ENCODE measurements at places on chromosomes 12 and 14. TPM values are rescaled to one million over a fixed set of nuclear protein-coding genes. Genes with fewer than 3 reads are reported as not detected.

- H3K4me1 ChIP-seq, result peaks cover 35% of the 10 kb centered on the region
- no peak overlapping the region for H3K4me3 ChIP-seq
- no peak overlapping the region for H3K27ac ChIP-seq
These were observed 45.8 kb upstream of the ATP23 start for GRCh38 chr12:57895389-57896114.

GRCh38 chr14:75042035-75042434, 9.2 kb downstream of the MLH3 start:
- H3K4me1 ChIP-seq, result peaks cover 30% of the 10 kb centered on the region
- H3K4me3 ChIP-seq, result no peak overlapping the region
- no peak for DNase-seq
- peaks cover 4% of the 10 kb centered on the region for H3K36me3 ChIP-seq
- no peak overlapping the region for H3K27ac ChIP-seq
- no peaks in the 10 kb centered on the region for H3K27me3 ChIP-seq

GRCh38 chr14:90354551-90355298, 23.0 kb upstream of the NRDE2 start:
- H3K4me3 ChIP-seq, result no peak overlapping the region
- peaks cover 19% of the 10 kb centered on the region for H3K27me3 ChIP-seq
- DNase-seq, result no peak
- no peaks in the 10 kb centered on the region for H3K4me1 ChIP-seq

DNA sequence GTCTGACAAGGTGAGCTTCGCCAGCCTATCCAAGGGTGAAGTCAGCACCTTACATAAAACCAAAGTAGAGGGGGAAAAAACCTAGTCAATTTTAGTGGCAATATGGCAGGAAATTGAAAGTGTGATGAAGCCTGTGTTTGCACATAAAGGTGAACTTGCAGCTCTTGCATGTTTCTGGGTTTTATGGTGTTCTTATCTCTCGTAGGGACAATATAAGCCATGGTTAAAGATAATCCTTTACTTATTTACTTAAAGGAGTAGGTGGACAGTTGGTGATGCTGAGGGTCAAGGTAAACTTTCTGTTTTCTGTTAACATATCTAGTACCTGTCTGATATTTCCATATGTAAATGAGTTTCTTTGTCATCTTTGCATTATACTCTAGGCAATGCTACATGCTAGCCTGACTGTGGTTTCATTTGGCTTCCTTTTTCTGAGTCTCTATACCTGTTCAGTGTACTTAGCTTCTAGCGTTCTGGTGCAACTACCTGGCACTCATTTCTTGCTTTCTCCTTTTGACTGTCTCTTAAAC, 32.8 kb downstream of the CCDC91 start:
- no peaks in the 10 kb centered on the region for H3K27me3 ChIP-seq
- no peaks in the 10 kb centered on the region for H3K36me3 ChIP-seq
- H3K27ac ChIP-seq, result no peak overlapping the region
- DNase-seq, result no peak

GRCh38 chr12:45285717-45286116, 69.8 kb downstream of the ANO6 start:
- H3K27ac ChIP-seq, result no peak overlapping the region
- H3K36me3 ChIP-seq, result no peaks in the 10 kb centered on the region
- no peaks in the 10 kb centered on the region for H3K27me3 ChIP-seq
- no peak overlapping the region for H3K4me3 ChIP-seq
- peaks cover 34% of the 10 kb centered on the region for H3K4me1 ChIP-seq
- DNase-seq, result no peak

GRCh38 chr14:21846227-21846885, 172.7 kb upstream of the OR4E1 start:
- H3K27me3 ChIP-seq, result peaks cover 15% of the 10 kb centered on the region
- no peak overlapping the region for H3K4me3 ChIP-seq
- DNase-seq, result peak; percentile 52
- no peak overlapping the region for H3K27ac ChIP-seq
- no peaks in the 10 kb centered on the region for H3K4me1 ChIP-seq
- no peaks in the 10 kb centered on the region for H3K36me3 ChIP-seq

The PIWIL1 gene
- not detected for total RNA-seq

The SERPINA4 gene
- not detected for total RNA-seq

The PPP1R1A gene
- total RNA-seq, result not detected

The REC8 gene
- 1.9 TPM for total RNA-seq

The OR10G3 gene
- total RNA-seq, result not detected
